ENCODE measurements at places on chromosomes 3 and 15. TPM values are rescaled to one million over a fixed set of nuclear protein-coding genes. Genes with fewer than 3 reads are reported as not detected.

SKIC8 gene
- total RNA-seq = 54.1 TPM

SERF2 gene
- total RNA-seq = 979 TPM

UROC1 gene
- total RNA-seq = not detected

NME9 gene
- total RNA-seq = not detected

ERICH6 gene
- not detected for total RNA-seq

LYZL4 gene
- total RNA-seq = not detected

PARP15 gene
- total RNA-seq = not detected

SLC28A1 gene
- not detected for total RNA-seq

LRTM1 gene
- not detected for total RNA-seq

CPLX3 gene
- total RNA-seq = not detected

CLDN16 gene
- 0.16 TPM for total RNA-seq

RBM5 gene
- total RNA-seq = 48.1 TPM

GOLGA8S gene
- not detected for total RNA-seq

SCG5 gene
- total RNA-seq = 58.6 TPM

DHX36 gene
- 33.2 TPM for total RNA-seq

H1-8 gene
- total RNA-seq = not detected

TEX9 gene
- 1.6 TPM for total RNA-seq

VEPH1 gene
- 14.8 TPM for total RNA-seq

P3H2 gene
- total RNA-seq = 67.0 TPM

P2RY1 gene
- total RNA-seq = under 0.01 TPM

ATOSA gene
- total RNA-seq = 6.4 TPM

IRAK2 gene
- total RNA-seq = 6.7 TPM

MORC1 gene
- total RNA-seq = not detected

RAB43 gene
- total RNA-seq = 21.0 TPM

ARHGAP11A gene
- 3.7 TPM for total RNA-seq

SGO1 gene
- total RNA-seq = 0.38 TPM

TEX55 gene
- not detected for total RNA-seq

CAMK1 gene
- total RNA-seq = 27.4 TPM

RASGRF1 gene
- total RNA-seq = 0.38 TPM

TRAT1 gene
- not detected for total RNA-seq

GUCA1C gene
- total RNA-seq = 1.3 TPM

SKOR1 gene
- total RNA-seq = 0.25 TPM

ECT2 gene
- total RNA-seq = 34.5 TPM

NLGN1 gene
- 3.5 TPM for total RNA-seq

CTXND1 gene
- not detected for total RNA-seq

CHL1 gene
- not detected for total RNA-seq

KIAA1143 gene
- 12.1 TPM for total RNA-seq

GPX1 gene
- total RNA-seq = 516 TPM

AADACL2 gene
- total RNA-seq = not detected

GATM gene
- total RNA-seq = 2.1 TPM

CKMT1A gene
- total RNA-seq = not detected

ADAMTS9 gene
- 5.4 TPM for total RNA-seq

SEMA3F gene
- 42.1 TPM for total RNA-seq

AHSG gene
- total RNA-seq = not detected

PLA1A gene
- 0.16 TPM for total RNA-seq

PCOLCE2 gene
- total RNA-seq = 2.9 TPM

SPTBN5 gene
- total RNA-seq = under 0.01 TPM

PLA2G4F gene
- not detected for total RNA-seq

REC114 gene
- not detected for total RNA-seq

All from mesangial cell (primary cell).